ENCODE measurements at places on chromosomes 16 and 17.

- DNase-seq = no peak
Observed at GRCh38 chr17:12089809-12090384, 69.2 kb downstream of the MAP2K4 start.

GRCh38 chr16:82955741-82956348 lies 329.1 kb downstream of the CDH13 start:
- no peak for DNase-seq

DNA sequence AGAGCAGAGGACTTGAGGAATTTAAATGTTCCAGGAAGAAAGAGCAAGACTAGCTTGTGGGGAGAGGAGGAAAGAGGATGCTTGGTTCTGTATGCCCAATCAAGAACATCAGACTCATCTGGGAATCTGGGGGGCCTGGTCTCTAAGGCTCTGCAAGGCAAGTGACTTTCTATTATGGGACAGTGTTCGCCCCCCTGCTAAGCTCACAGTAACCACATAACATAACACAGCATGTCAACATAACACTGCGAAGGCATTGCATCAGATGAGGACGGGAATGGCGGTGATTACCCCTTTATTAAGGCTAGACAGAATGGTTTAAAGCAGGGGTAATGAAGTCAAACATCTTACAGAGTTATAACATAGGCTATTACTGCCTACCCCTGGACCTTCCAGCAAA lies 176.6 kb upstream of the IRX6 start:
- DNase-seq = no peak

- no peak for DNase-seq
Observed at GRCh38 chr16:86449446-86450095, 60.8 kb upstream of the FOXF1 start.

DNA sequence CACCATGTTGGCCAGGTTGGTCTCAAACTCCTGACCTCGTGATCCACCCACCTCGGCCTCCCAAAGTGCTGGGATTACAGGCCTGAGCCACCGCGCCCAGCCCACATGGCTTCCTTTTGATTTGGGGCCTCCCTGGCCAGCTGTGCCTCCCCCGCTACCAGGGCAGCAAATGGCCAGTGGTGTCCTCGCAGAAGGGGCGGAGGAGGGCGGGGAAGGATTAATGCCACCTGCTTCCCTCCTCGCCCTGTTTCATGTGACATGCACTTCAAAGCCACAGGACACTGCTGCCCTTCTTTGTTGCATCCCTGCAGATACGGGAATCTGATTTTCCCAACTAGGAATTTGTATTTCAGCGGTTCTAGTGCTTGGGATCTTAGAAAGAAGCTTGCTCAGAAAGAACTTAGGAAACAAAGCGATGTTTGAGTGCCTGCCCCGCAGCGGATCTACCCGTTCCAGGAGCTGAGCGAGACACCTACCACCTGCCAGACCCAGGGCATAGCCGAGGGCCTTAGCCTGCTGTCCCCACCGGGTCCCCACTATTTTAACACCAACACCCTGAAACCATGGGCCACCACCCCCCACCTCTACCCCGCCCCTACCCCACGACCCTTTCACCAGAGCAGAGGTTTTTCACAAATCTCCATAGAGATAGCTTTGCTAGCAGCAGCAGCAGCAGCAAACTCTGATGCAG lies 37.7 kb upstream of the CCDC182 start:
- DNase-seq = no peak

- no peak for DNase-seq
Observed at GRCh38 chr16:747978-748746, 7.4 kb upstream of the CIAO3 start.

- DNase-seq = no peak
Observed at GRCh38 chr17:67080804-67081203, 36.5 kb downstream of the CACNG1 start.

DNA sequence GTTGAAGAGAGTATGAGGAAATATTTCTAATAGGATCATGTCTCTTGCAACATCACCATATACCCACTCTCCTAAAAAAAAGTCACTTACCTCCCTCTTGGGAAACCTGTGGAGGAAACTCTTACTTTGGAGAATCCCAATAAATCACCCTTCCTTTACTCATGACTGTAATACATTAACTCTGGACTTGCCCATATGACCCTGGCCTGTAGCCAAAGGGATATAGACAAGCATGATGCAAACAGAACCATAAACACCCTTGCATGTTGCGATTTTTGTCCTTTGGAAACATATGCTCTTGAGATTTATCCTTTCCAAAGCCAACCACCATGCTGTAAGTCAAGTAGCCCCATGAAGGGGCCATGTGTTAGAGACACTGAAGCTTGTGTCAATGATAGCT lies 19.5 kb downstream of the CDH11 start:
- DNase-seq = no peak

DNA sequence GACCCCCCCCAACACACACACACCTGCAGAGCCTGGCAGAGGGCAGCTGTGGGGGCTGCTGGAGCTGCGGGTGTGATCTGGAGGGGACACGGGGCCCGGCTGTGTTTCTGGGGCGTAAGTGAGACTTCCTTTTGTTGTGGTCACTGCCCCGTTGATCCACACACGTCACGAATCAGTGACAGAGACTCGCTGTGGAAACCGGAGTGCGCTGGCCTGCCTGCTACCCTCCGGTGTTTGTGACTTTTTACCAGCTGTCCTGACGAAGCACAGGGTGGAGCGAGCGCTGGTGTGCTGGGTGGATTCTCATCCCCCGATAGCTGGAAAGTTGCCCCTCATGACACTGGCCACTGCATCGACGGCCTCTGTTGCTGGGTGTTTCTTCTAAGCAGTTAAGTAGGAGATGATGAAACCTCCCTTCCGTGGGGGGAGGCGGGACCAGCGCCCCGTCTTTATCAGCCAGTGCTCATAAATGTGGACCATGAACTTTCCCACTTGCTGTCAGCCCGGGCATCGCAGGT lies 2.3 kb downstream of the METRNL start:
- DNase-seq = peak; percentile 46

Measured in AML-193 (cell line).